Esophagus muscularis mucosa (tissue), 4 donors: ENCODE measurements at places on chromosomes 6 and 20. TPM values are rescaled to one million over a fixed set of nuclear protein-coding genes. Genes with fewer than 3 reads are reported as not detected.

RFX6 gene
- total RNA-seq = not detected

CALHM4 gene
- total RNA-seq = not detected

PCSK2 gene
- 8.7 TPM for total RNA-seq

ADRM1 gene
- 182 TPM for total RNA-seq

TBC1D20 gene
- 37.6 TPM for total RNA-seq

PRSS35 gene
- total RNA-seq = 0.29 TPM

PRPF6 gene
- total RNA-seq = 46.1 TPM

MAK gene
- total RNA-seq = not detected

WFDC12 gene
- not detected for total RNA-seq

BMP2 gene
- total RNA-seq = 8.6 TPM

DPPA5 gene
- total RNA-seq = not detected

TUBB gene
- total RNA-seq = 208 TPM

GGTLC1 gene
- not detected for total RNA-seq

GDAP1L1 gene
- not detected for total RNA-seq

CNR1 gene
- 25.7 TPM for total RNA-seq

SRSF12 gene
- 2.0 TPM for total RNA-seq

COL20A1 gene
- not detected for total RNA-seq

LY6G5B gene
- 3.3 TPM for total RNA-seq

KIF25 gene
- total RNA-seq = not detected

PNPLA1 gene
- not detected for total RNA-seq

NKAIN4 gene
- total RNA-seq = not detected

HLA-DQB1 gene
- total RNA-seq = 5.8 TPM

BTNL2 gene
- total RNA-seq = not detected

GFOD1 gene
- total RNA-seq = 22.8 TPM

HEBP2 gene
- total RNA-seq = 114 TPM

SPATS1 gene
- not detected for total RNA-seq

ISM1 gene
- 2.1 TPM for total RNA-seq

NOX3 gene
- not detected for total RNA-seq

FGD2 gene
- 22.4 TPM for total RNA-seq
